ENCODE measurements at places on chromosomes 7 and 10.
A peak's percentile ranks its signal among the peaks of the same experiment; 100 is the strongest.

DNA sequence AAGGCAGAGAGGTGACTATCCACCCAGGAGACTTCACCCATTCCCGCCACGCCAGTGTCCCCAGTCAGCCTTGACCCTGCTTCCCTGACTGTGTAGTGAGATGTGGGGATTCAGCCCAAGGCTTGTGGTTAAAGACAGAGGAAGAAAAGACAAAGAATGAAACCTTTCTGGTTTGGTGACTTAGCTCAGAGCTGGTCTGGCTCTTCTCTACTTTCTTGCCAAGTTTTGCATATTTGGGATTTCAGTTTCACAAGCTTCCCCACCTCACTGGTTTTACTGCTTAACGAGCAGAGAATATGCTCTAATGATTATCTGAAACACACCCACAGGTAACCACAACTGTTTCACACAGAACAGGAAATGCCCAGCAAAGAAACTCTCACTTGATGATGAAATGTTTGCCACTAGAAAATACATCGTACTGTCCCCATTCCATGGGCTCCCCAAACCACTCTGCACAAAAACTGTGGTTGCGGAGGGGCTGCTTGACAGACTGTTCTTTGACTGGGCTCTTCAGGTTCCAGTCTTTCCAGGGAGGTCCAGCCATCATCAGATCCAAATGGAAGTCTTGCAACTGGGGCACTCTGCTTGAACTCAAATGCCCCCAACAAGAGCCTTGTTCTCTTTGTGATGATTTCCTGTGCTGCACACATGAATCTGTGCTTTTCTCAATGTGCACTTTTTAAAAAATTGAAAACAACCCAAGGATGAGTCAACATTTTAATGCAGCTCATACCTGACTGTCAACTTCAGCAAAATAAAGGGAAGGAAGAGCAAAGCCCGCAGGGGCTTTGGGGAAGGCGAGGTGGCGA lies 95.5 kb downstream of the CTBP2 start:
- peak; percentile 63 for DNase-seq

DNA sequence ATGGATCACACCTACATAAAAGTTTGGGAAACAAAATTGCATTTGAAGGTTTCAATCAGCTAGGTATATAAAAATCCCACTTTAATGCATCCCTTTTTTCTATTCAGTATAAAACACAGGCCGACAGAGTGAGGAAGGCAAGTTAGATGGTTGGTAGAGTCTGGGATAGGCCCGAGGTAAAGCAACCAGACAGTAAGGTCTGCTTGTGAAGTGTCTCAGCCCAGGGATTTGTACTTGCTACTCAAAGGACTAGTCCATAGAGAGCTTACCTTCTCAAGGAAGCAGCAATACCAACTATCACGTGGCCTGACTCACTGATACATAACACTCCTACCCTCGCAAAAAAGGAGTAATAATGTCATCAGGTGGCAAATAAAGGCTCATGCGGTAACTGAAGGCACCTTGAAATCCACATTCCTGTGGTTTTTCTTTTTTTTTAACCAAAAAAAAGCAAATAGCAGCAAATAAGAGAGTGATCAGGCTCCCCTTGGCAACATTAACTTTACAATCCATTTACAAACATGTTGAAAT lies 56.2 kb upstream of the ATP6V0A4 start:
- DNase-seq, result no peak

DNA sequence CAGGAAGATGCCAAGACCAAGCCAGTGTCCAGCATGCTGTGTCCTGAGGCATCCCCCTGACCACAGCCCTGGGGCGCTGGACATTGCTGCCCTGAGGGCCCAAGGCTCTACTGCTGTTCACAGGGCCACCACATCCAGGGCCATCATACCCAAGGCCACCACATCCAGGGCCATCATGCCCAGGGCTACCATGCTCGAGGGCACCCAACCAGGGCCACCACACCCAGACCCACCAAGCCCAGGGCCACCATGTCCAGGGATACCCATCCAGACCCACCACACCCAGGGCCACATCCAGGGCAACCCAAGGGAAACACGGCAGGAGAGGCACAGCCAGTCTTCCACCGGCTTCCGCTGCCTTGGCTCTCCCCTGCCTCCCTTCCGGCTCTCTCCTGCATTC lies 17.1 kb downstream of the STK32C start:
- no peak for DNase-seq

DNA sequence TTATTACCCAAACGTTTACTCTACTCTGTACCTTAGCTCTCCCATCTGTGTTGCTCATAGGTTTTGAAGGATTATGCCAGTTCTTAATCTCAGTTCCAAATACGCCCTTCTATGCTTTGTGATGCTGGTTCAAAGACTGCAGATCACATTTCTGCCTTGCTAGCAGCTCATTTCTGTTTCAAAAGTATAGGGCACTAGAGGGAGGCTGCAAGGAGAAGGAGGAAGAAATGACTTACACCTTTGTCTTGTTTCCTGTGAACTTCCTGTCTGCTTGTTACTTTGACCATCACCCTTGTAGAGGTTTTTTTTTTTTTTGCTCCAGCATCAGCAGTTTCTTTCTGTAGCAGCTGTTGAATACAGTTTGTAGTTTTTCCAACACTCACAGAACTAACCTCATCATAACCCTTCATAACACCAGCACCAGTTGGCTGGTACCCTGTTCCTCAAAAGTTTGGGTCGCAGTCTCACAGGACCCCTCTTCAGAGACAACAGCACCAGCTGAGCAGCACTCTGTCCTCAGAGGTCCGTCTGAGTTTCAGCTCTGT lies 16.5 kb downstream of the SLK start:
- DNase-seq, result no peak

DNA sequence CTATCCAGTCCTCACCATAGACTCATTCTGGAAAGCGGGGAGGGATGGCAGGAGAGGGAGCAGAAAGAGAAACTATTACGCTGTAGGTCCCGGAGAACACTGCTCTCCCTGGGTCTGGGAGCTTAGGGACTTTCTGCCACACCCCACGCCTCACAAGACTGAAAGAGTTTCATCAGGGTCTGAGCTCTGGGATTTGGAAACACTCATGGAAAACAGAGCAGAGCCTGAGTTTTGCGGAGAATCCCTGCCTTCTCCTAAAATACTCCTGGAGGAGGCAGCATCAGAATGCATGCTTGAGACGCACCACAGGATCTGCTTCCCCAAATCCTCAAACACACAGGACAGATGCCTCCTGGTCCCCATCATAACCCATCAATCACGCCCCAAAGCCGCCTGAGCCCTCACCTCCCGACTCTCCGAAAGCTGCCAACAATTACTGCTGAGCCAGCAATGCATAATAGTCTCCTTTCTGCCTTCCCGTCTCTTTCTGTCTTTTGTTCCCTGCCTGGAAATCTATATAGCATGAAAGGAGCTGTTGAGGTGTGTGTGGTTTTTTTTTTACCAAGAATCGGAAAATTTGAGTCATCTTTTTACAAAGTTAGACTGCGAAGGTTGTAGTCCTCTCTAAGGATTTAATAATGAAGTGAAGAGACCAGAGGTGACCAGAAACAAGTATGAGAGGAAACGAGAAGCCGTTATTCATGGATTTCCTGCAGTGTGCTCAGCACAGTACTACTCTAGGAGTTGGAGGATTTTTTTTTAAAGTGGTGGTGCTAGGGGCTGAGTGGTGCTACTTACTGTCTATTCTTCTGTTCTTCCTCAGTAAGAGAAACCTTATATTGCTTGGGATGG lies 37.7 kb downstream of the ASB13 start:
- DNase-seq, result peak; percentile 82

DNA sequence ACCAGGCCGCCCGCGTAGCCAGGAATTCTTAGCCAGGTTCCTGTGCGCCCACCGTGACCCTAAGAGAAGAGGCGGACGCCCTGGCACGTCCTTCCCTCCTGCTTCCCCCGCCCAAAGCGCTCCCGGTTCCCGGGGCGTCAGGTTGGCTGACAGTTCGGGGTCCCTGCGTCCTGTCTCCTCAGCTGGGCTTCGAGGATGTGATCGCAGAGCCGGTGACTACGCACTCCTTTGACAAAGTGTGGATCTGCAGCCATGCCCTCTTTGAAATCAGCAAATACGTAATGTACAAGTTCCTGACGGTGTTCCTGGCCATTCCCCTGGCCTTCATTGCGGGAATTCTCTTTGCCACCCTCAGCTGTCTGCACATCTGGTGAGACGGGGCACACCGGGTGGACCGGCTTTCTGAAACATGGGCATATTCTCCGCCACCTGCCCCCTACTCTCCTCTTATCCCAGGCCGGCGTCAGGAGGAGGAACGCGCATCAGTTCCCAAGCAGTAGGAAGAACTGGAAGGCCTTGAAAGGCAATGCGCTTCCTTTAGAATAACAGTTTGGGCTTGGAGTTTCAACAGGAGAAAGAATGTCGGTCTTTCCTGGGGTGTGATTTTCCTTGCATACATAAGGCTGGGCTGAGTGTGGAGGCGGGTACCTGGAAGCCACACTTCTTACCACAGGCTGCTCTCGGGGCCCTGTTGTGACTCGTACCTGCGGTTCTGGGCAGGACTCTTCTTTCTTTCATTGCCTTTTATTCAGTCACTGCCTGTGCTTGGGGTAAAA lies 728 bp downstream of the CAV2 start:
- peak; percentile 12 for DNase-seq

DNA sequence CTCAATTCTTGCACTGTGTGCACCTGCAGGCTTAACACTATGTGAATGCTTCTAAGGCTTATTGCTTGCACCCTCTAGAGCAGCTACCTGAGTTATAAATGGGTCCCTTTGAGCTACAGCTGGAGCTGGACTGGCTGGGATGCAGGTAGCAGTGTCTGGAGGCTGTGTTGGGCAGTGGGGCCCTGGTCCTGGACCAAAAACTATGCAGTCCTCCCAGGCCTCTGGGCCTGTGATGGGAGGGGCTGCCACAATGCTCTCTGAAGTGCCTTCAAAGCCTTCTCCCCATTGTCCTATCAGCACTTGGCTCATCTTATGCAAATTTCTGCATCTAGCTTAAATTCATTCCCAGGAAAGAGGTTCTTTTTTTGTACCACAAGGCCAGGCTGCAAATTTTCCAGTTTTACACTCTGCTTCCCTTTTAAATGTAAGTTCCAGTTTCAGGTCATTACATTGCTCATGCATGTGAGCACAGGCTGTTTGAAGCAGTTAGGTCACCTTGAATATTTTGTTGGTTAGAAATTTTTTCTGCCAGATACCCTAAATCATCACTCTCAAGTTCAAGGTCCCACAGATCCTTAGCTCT lies 26.0 kb downstream of the KBTBD2 start:
- no peak for DNase-seq

DNA sequence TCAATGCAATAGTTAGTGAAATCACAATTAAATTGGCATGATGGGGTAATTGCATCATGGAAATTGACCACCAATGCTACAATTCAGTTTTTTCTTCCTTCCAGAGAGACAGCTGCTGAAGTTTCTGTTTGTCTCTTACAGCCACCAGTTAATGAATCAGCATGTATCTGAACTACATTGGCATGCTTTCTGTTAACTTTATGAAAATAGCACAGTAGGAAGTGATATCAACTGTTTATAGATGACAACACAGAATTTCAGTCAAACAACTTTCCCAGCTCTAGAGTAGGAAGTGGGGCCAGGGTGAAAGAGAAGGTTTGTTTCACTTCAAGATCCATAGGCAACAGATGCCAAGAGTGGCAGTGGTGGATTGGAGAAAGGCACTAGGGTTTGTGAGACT lies 339.6 kb upstream of the VWC2 start:
- no peak for DNase-seq

DNA sequence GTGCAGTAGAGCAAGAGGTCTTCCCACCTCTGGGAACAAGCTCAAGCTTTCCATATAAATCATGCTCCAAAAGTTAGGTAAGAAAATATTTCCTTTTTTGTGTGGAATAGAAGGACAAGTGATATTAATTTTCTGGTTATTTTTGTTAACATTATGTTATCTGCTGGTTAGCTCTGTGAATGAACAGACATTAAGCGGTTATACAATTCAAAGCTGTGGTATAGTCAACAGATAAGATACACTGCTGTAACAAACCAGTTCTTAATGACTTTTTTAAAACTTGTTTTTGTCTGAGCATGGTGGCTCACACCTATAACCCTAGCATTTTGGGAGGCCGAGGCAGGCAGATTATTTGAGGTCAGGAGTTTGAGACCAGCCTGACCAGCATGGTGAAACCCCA lies 43.0 kb upstream of the PRKAR2B start:
- no peak for DNase-seq

Data from hepatic stellate cell (primary cell).